ENCODE measurements at places on chromosomes 4 and X.

- DNase-seq, result no peak
Observed at GRCh38 chr4:186714006-186714675, 9.5 kb downstream of the FAT1 start.

GRCh38 chr4:139921429-139922184, 232.4 kb downstream of the MAML3 start:
- no peak for DNase-seq

GRCh38 chrX:83508006-83508405, at the start of gene POU3F4:
POU3F4 (plus strand) TSS chrX:83508290; CDS start chrX:83508325, 35 bp downstream.
- no peak for DNase-seq

- no peak for DNase-seq
Observed at GRCh38 chr4:39933671-39934590, 43.8 kb downstream of the PDS5A start.

DNA sequence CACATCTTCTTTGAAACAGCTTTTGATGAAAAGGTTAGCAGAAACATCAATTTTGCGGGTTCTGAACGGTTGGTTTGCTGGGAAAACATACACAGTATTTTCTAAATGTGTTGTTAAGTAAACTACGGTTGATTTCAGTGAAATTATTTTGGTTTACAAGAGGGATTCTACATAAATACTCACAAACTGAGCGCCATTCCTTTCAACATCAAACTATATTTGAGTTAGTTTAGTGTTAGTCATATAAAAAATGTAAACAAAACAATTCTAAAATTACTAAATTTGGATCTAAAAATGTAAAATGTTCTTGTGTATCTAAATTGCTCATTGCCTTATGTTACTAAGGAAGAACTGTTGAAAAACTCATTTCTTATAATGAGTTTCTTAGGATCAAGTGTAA, 425.6 kb downstream of the PCDH18 start:
- DNase-seq, result no peak

- no peak for DNase-seq
Observed at GRCh38 chrX:104118765-104119164, 6.4 kb downstream of the ZCCHC18 start.

DNA sequence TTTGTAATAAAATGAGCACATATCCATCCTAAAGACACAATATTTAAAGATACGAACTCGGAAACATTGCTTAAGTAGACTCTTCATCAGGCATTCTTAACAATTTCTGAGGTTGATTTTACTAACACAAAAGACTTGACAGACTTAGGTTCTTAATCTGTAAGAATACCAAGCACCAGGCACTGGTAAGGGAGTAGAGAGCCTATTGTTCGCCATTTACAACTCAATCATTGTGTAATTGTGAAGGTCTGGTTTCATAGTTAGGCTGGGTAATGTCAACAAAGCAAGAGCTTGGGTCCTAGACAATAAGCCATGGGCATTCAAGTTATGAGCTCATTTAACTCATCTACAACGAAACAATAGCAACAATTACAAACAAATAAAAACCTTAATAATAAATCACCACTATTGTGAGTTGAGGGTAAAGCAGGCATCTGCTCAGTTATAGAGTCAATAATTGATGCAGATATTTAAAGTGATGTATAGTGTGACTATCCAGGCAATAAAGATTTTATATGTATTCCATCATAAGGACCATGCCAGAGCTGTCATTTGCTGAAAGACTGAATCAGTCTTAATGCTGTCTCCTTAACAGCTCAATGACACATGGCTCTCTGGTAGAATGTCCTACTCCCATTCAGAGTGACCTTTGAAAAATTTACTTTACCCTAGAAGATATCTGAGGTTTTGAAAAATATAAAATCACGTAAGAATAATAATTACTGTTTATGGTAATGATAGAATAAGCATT, 664.0 kb upstream of the PCDH7 start:
- DNase-seq, result no peak

DNA sequence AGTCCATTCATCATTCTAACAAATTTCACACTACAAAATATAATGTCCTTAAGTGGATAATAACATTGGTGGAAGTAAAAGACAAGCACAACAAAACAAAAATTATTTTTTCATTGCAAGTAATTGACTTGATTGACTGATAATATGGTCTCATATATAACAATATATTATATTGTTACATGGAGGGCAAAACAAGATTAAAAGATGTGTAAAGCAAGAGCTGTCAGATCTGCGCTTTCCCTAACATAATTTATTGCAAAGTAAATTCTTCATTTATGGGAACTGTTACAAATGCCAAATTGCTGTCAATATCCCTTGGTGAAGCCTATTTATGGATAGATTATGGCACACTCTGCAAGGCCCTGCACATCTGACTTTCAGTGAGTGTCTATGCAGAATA, 233.6 kb downstream of the PCDH7 start:
- no peak for DNase-seq

DNA sequence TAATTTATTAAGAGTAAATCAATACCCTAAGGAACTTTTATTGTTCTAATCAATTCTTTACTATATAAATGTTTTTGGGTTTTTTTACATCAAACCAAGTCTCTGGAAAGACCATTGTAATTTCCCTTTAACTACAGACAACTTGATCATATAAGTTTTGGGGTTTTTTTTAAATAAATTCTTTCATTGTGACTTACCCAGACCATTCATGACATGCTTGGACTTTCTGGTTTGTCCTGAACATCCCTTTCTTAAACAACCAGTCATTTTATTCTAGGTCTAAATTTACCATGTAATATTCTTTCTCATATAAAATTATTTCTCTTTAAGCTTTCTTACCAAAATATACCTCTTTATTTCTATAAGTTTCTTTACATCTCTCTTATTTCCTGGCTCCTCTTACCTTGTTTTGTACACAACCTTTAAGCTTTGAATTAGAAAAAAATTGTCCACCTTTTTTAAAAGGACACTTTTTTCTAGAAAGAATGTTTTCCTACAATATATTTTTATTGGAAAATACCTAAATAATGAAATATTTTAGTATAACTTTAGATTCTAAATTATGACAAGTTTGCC, 8.4 kb downstream of the CNGA1 start:
- DNase-seq, result no peak

GRCh38 chr4:154160519-154161301, 330.9 kb downstream of the DCHS2 start:
- DNase-seq, result no peak

- DNase-seq, result no peak
Observed at GRCh38 chr4:52750819-52751486, at the start of gene ERVMER34-1. ERVMER34-1 (minus strand) TSS chr4:52751425; CDS start chr4:52745520, 5,905 bp downstream.

Measured in vagina (tissue), 2 donors.